ENCODE measurements at places on chromosomes 2 and 18.

- DNase-seq: no peak
Measured at GRCh38 chr2:15981646-15982045, 41.3 kb downstream of the MYCN start.

GRCh38 chr18:41461114-41461513 lies 493.9 kb upstream of the PIK3C3 start:
- DNase-seq: no peak

- no peak for DNase-seq
Measured at GRCh38 chr2:43636621-43637020, 439 bp upstream of the PLEKHH2 start.

DNA sequence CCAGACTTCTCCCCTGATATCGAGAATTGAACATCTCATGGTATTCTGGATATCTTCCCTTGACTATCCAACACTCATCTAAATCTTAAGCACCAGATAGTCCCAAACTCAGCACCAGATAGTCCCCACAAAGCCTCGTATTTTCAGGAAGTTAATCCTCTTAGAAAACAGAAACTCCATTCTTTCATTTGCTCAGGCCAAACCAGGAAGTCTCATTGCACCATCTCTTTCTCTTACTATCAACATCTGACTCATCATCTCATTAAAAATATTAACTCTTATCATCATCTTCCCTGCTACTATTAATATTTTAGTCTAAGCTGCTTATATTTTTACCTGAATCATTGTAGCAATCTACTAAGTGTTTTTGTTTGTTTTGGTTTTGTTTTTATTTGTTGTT lies 286.4 kb downstream of the GALNT13 start:
- DNase-seq: no peak

DNA sequence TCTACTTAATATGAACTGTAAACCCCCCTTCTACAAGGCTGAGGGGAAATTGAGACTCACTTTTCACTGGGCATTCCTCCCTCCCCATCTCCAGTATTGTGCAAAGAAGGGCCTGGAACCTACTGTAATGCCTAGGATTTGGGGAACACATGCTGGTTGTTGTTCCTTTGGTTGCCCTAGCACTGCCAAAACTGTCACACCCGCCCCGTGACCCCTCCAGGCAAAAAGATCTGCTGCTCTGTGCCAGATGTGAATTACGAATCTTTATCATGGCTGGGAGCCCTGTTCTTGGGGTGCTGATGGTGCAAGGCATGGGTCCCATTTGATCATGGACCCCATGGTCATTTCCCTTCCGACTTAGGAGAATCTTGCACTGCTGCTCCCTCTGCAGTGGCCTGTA lies 95.4 kb downstream of the CABLES1 start:
- no peak for DNase-seq

- DNase-seq: peak; percentile 2
Measured at GRCh38 chr2:178886006-178886405, 78.8 kb upstream of the TTN start.

GRCh38 chr2:101185085-101185484 lies 33.9 kb upstream of the TBC1D8 start:
- DNase-seq: no peak

GRCh38 chr2:96866586-96866985 lies 3.3 kb downstream of the SEMA4C start:
- DNase-seq: no peak

DNA sequence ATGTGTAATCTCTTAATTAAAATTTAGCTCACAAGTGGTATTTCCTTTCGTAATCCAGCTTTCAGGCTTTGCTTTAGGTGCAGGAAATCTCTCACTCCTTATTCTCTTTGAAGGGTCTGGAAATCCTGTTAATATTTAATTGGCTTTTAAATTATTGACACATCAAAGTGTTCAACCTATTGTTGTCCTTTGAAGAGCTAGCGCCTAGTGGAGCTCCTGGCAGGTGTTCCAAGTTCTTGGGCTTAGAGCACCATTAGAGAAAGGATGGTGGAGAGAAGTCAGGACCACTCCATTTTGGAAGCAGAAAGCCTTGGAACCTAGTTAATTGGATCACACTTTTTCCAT lies 92.4 kb downstream of the CABLES1 start:
- DNase-seq: no peak

DNA sequence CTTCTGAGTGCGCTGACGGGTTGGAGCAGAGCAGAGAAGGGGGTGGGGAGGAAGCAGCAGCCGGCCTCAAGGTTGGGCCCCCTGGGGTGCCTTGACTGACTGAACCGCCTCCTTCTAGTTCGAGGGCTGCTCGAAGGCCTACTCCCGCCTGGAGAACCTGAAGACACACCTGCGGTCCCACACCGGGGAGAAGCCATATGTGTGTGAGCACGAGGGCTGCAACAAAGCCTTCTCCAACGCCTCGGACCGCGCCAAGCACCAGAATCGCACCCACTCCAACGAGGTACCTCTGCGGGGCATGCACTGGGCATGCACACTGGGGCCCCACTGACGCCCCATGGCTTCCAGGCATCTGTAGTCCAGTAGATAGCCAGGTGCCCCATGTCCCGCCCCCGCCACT lies 246.9 kb downstream of the GLI2 start:
- DNase-seq: peak; percentile 84

DNA sequence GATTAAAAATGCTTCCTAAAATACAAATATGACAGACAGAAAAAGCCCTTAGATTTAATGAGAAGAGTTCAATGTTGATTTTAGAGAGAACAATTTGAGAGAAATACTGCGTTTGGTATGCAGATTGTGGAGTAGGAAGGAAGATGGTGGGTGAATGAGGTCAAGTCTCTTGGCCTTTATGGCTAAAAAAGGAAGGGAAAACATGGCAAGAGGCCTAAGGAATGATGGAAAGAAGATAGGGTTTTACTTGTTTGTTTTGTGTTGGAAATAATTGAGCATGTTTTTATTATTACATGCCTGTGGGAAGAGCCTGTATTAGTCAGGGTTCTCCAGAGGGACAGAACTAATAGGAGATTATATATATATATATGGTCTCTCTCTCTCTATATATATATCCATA lies 318.1 kb downstream of the TRIB2 start:
- DNase-seq: no peak

- no peak for DNase-seq
Measured at GRCh38 chr18:25284281-25284680, 67.7 kb downstream of the ZNF521 start.

DNA sequence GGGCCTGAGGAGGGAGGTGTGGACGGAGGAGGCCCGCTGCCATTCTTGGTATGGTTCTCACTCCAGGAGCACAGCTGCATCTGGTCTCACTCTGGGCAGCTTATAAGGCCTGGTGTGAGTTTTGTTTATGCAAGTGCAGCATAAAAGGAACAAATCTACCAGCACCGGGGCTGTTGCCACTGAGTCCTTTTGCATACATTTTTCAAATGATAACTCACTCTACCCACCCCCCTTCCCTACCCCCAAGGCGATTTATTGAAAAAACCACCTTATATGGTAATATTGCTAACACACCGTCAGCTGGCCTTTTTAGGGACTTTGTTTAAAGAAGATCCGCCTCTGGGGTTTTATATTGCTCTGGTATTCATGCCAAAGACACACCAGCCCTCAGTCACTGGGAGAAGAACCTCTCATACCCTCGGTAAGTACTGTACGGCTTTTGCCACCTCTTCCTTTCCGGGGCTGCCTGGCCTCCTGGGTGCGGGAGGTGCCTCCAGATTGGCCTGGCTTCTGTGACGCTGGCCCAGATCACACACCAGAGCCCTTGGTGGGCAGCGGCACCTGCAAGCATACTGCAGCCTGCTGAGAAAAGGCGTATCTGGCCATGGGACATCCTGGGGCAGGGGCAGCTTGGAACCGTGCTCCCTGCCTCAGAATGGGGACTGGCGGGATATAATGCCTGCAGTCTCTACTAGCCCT lies at the start of gene ACTG2:
Gene ACTG2, plus strand, starts transcription at position 378 of the 699 bp plus-strand sequence. CDS start 8,304 bp downstream, outside the sequence.
- no peak for DNase-seq

DNA sequence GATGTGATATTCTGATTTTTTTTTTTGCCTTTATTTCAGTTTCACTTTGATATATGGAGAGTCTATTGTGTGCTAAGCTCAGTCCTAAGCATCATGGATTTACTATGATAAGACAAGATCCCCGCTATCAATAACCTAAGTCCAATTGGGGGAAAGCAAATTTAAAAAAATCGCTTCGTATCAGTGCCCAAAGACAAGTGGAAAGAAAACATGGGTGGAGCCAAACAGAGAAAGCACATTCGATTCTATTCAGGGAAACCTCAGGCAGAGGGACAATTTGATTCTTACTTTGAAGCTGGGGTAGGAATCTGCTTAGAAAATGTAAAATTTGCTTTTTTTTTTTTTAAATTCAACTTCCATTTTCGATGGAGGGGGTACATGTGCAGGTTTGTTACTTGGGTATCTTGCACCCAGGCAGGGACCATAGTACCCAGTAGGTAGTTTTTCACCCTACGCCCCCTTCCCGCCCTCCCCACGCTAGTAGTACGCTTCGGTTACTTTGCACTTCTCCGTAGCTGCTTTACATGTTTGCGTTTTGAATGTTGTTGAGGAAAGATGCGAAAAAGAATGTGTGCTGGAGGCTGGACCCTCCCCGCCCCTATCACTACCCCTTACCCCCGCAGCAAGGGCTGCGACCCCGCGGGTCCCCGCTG lies 12.4 kb downstream of the KIF5C start:
- DNase-seq: no peak

DNA sequence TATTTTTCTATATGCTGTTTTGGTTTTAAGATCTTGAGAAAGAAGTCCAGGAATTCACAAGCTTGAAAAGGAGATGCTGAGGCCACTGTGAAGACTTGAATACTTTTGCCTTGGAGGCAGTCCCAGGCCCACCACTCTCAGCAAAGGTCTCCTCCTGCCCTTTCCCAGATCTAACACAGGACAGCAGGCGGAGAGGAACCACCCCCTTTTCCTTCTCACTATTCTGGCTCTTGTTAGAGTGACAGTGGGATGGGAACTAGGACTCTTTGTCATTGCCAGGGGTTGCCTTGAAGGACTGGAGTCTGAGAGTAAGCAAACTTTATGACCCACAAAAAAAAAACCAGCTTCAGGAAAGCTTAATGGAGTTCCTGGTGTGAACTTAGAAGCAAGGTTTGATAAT lies 54.7 kb downstream of the E2F6 start:
- no peak for DNase-seq

- DNase-seq: no peak
Measured at GRCh38 chr2:58730764-58731487, 489.8 kb upstream of the FANCL start.

- no peak for DNase-seq
Measured at GRCh38 chr2:113342650-113343049, 63.9 kb upstream of the PAX8 start.

DNA sequence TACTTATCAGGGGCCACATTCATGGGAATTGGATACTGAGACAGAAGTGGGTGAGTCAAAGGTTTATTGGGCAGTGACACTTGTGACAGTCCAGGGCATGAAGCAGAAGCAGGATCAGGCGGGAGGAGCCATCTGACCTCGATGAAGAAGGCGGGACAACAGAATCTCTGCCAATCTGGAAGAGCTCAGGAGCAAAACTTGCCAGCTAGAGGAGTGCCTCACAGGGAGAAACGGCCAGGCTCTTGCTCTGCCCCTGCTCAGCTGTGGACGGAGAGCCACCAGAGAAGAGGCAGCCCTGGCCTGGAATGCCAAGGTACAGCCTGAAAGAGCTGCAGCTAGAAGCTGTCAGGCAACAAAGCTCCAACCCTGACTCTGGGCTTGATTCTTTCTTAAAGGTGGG lies 16.9 kb downstream of the DAW1 start:
- peak; percentile 20 for DNase-seq
